ENCODE measurements at places on chromosomes 5 and 9. TPM values are rescaled to one million over a fixed set of nuclear protein-coding genes. Genes with fewer than 3 reads are reported as not detected.

Gene PRUNE2
- 21.2 TPM for total RNA-seq

DNA sequence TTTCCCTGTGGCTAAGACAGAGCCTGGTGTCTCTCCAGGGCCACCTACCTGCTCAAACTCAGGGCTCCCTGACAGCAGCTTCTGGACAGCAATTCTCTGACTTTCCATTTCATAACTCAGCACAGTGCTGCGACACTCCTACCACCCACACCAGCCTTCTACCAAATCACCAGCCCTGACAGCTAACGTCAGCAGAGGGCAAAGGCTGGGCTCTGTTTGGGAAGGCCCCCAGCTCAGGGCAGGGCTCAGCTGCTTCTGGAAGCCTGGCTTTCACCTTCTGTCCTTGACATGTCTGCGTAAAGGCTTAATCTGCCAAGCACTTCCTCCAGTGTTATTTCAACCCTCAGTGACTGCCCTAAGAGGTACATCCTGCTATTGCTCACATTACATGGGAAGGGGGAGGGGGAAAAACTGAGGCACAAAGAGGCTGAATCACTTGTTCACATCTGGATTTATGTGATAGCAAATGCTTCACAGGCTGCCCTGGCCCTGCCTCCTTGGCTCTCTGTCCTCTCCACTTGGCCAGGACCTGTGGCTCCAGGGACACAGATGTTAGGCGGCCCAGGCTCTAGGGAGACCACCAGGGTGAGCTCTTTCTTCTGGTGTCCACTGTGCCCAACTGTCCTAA is 102.5 kb upstream of the PANK3 start:
- peak; percentile 19 for DNase-seq

DNA sequence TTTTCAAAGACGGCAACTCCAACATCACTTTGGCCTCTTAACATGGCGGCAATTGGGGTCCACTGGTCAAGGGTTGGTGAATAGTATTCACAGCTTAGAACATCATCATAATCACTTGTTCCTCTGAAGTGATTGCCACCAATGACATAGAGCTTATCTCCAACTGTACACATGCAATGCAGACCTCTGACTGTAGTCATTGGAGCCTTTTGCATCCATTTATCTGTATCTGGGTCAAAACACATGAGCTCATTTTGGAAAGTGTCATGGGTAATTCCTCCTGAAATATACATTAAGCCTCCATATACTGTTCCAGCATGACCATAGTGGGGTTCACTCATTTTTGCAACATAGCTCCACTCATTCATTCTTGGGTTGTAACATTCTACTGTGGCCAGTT is 2.0 kb downstream of the KLHL9 start:
- DNase-seq = no peak

Gene SPINK1
- total RNA-seq = not detected

- DNase-seq = no peak
These were observed 43.8 kb downstream of the RECK start for GRCh38 chr9:36080519-36080918.

Gene ARHGEF28
- 74.8 TPM for total RNA-seq

Gene CCDC152
- 1.1 TPM for total RNA-seq

DNA sequence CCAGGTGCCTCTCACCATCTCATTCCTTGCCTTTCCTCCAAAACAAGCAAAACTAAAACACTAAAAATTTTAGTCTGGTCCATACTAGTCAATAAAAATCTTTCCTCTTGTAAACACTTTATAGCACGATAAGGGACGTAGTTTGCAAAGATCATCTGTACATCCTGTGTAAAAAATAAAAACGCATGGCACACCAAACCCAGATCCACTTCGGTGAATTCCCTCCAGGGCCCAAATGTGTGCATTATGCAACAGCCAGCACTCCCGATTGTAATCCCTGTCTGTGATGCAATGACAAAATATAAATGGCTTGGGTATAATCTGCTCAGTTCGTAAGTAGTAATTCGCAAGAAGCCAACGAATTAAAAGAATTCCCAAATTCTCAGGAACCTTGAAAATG is 1.4 kb downstream of the FAM169A start:
- DNase-seq = no peak

Gene GDA
- total RNA-seq = not detected

Gene DMRT2
- total RNA-seq = not detected

- no peak for DNase-seq
These were observed 39.9 kb upstream of the RNF130 start for GRCh38 chr5:180111273-180112002.

GRCh38 chr5:180522330-180522729 is 28.2 kb downstream of the CNOT6 start:
- no peak for DNase-seq

GRCh38 chr5:139985733-139986132 is 57.4 kb downstream of the NRG2 start:
- no peak for DNase-seq

Gene GLDC
- 19.4 TPM for total RNA-seq

Gene PCDHGB3
- total RNA-seq = 1.3 TPM

DNA sequence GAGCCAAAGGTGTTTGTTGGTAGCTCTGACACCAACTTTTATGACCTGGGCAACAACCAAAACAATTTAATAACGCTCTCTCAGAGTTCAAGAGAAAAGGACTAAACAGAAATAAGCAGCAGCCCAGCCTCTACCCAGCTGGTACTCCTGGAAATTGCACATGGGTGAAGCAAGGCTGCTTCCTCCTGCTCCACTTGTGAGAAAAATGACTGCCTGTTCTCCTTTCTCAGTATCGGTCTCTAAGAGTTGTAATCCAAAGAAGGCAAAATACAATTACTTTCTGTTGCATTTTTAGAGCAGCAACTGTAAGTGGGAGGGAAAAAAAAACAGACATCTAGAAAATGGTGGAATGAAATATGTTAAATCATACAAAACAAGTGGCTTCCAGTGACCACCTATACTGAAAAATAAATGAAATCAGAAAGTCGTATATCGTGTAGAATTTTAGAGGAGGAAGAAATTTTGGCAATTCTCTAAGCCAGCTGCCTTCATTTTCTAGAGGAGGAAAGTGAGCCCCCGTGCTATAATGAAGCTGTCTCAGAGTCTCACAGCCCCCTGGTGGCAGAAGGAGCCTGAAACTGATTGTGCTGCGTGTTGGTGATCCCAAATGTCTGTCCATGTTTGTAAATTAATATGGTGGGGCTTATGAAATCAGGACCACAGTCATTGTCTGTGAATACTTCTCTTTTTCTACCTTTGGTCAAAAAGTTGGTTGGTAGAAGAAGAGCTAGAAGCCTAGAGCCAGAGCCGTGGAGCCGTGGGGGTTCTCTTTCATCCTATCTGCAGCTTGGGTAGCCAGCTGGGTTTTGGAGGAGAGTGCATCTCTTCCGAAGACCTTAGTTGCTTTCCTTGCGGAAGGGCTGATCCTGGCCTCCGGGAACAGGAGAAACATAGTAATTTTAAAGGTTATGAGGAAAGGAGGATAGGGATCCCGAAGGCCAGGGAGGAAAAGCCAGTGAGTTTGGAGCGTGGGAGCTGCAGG is 139.9 kb downstream of the PIP5K1B start:
- no peak for DNase-seq
